ENCODE measurements at places on chromosomes 1 and 21.

DNA sequence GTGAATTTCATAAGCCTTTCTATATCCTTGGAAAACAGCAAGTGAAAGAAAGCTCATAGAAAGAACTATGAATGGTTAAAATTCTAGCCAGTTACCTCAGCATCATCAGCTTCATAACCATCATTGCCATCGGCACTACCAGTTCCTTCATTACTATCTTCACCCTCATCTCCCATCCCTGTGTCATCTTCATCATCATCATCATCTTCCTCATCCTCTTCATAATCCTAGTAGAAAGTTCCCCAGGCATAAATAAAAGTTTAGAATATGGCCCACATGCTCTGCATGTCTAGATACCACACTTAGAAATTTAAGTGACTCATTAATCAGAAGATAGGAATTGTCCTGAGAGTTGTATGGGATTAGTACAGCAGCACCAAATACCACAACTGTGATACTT, 49.0 kb downstream of the TPR start:
- no peak for DNase-seq

DNA sequence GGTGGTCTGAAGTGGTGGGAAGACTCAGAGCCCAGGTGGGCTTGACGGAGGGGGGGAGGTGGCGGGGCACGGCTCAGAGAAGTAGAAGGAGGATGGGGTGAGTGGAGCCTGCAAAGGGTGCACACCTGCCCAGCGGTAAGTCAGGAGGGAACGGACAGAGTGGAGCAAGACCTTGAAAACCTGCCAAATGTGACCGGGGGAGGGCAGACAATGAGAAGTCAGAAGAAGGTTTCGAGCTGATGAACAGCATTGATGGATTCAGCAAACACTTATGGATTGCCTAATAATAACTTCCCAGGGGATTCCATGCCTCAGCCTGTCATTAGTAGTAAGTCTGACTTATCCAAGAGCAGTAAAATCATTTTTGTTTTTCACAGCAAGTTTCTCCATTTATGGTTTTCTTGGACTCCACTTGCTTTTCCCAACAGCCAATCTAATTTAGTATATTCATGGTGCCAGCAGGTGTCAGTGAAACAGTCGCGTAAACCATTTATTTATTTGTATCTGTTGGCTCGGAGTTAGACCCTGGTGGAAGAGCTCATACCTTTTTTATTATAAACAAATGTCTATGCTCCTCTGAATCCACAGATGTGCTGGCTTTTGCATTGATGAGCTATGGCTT, 279.1 kb downstream of the PCP4 start:
- no peak for DNase-seq

GRCh38 chr21:33196941-33197374, 32.8 kb upstream of the IFNAR2 start:
- no peak for DNase-seq

GRCh38 chr1:246324711-246325110, 182.4 kb downstream of the SMYD3 start:
- no peak for DNase-seq

DNA sequence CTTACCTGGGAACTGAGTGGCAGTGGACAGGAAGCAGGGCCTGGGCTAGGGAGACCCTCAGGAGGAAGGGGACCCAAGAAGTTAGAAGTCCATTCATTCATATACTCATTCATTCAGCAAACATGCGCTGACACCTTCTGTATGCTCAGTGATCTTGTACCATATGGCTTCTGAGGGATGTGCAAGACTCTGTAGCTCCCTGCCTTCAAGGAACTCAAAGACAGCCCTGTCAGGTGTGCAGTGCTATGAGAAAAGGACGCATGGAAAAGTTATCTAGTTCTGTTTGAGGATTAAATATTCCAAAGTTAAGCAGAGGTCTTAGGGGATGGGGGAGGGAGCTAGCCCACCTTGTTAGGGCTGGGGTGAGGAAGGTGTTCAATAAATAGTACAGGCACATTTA, 12.5 kb downstream of the DMAP1 start:
- DNase-seq, result no peak

DNA sequence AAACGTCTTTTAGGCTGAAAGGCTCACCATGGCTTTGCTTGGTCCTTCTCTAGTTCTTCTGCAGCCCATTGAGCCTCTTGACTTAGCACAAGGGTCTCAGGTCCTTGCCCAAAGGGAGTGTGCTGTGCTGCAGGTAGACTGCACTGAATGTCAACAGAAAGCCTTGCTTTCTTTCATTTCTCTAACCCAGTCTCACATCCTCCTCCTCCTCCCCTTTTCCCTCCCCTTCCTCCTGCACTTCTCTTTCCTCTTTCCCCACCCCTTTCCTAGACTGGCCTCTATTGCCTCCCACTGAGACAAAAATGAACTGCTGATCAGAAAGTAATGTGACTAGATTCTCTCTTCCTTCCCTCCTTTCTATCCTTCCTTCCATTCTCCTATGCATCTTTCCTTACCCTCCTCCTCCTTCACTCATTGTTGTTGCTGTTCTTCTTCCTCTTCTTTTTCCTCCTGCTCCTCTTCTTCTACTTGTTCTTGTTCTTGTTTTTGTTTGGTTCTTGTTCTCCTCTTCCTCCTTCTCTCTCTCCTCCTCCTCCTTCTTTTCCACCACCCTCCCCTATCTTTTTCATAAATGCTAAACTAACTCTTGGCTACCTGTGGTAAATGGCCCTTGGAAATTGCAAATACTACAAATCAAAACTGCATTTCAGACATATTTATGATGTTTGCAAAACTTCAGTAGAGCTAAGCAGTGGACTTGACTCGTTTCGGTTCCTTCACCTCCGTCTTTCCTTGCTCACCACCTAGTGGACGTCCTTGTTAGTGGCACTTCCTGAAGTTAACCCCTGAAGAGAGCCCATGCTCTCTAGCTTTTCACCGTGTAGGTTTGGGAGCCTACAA, at the start of gene SELL:
SELL (minus strand) TSS at position 152 of the 840 bp plus-strand sequence; CDS start at position 30, 122 bp downstream.
- peak; percentile 66 for DNase-seq

DNA sequence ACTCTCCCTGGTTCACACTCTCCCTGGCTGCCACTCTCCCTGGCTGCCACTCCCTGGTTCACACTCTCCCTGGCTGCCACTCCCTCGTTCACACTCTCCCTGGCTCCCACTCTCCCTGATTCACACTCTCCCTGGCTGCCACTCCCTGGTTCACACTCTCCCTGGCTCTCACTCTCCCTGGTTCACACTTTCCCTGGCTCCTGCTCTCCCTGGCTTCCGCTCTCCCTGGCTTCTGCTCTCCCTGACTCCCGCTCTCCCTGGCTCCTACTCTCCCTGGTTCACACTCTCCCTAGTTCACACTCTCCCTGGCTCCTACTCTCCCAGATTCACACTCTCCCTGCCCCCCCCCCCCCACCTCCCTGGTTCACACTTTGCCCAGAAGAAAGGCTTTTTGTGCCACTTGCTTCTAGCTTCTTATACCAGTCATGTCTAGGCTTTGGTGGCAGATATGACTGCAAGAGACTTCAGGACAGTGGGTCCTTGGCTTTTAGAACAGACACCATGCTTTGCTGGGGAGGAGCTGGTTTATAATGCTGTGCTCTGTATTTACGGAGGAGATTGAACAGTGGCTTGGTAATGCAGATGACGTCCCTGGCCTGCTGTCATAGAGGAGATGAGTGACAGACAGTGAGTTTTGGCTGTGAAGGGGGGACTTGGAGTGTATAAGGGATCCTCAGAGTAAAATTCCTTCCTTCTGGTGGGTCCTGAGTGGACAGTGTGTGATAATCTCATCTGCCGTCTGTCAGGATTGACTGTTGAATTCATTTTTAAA, 17.0 kb downstream of the COQ8A start:
- DNase-seq, result no peak

GRCh38 chr1:147504801-147505311, 36.4 kb upstream of the BCL9 start:
- no peak for DNase-seq

DNA sequence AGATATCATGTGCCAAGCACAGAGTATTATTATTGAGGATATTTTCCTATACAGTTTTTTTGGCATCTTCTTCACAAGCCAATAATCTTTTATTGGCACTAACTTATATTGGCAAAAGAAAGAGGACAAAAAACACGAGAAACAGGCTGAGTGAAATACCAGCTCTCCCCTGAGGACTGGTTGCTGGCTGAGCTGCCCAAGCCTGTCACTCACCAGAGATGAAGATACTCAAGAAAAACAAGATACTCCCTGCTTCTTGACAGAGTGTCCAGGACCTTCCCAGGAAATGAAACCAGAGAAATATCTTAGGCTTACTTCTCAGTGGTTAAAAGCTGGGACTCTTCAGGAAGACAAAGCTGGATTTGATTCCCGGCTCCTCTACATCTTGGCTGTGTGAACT, 35.9 kb upstream of the ATP1B1 start:
- DNase-seq, result no peak

All from GM06990 (cell line).